HFFc6 (cell line): ENCODE measurements at places on chromosomes 7 and 10. TPM values are rescaled to one million over a fixed set of nuclear protein-coding genes. Genes with fewer than 3 reads are reported as not detected.

Gene KMT2E
- 37.0 to 53.4 TPM (median 39.5 TPM) in 3 replicates for total RNA-seq

Gene CYP3A4
- total RNA-seq, result not detected in 3 replicates

Gene TMEM139
- total RNA-seq, result 0.25 TPM in 1 of 3 replicates, not detected in the others

GRCh38 chr10:69061305-69062161 is 26.4 kb upstream of the SRGN start:
- peaks cover 9% of the 10 kb centered on the region for H3K27me3 ChIP-seq
- H3K4me3 ChIP-seq, result peak overlapping the region; percentile 79
- H3K4me1 ChIP-seq, result peaks cover 73% of the 10 kb centered on the region
- H3K36me3 ChIP-seq, result peaks cover 4% of the 10 kb centered on the region; the same call in 1 of the 2 replicates

- DNase-seq, result no peak
- no peak overlapping the region for H3K4me3 ChIP-seq
- H3K27me3 ChIP-seq, result no peaks in the 10 kb centered on the region
- H3K36me3 ChIP-seq, result no peaks in the 10 kb centered on the region
These were observed 3.6 kb downstream of the ADARB2 start for GRCh38 chr10:1733720-1734119.

DNA sequence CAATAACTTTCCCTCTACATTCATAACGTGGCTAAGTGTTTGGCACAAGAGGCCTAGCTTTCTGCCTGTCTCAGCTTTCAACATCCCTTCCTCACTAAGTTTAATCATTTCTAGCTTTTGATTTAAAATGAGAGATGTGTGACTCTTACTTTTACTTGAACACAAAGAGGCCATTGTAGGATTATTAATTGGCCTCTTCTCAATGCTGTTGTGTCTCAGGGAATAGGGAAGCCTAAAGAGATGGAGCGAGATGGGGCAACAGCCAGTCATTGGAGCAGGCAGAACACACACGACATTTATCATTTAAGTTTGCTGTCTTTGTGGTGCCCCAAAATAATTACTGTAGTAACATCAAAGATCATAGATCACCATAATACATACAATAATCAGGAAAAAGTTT is 167.1 kb upstream of the TRIM24 start:
- H3K36me3 ChIP-seq, result no peaks in the 10 kb centered on the region
- no peaks in the 10 kb centered on the region; the same call in 1 of the 2 replicates for H3K27me3 ChIP-seq
- no peaks in the 10 kb centered on the region for H3K4me1 ChIP-seq

- peaks cover 13% of the 10 kb centered on the region for H3K36me3 ChIP-seq
- peaks cover 20% of the 10 kb centered on the region for H3K4me1 ChIP-seq
- H3K27me3 ChIP-seq, result no peaks in the 10 kb centered on the region; the same call in 1 of the 2 replicates
- DNase-seq, result peak; percentile 42
- peak overlapping the region; percentile 33 for H3K4me3 ChIP-seq
- H3K27ac ChIP-seq, result peak overlapping the region; percentile 55; the same call in 1 of the 2 replicates
These were observed 58.4 kb downstream of the MGMT start for GRCh38 chr10:129525401-129525801.

- peaks cover 25% of the 10 kb centered on the region for H3K4me1 ChIP-seq
- peaks cover 11% of the 10 kb centered on the region for H3K36me3 ChIP-seq
- DNase-seq, result no peak
- H3K27ac ChIP-seq, result no peak overlapping the region
- H3K4me3 ChIP-seq, result no peak overlapping the region
- peaks cover 27% of the 10 kb centered on the region for H3K27me3 ChIP-seq
These were observed 153.1 kb downstream of the SLIT1 start for GRCh38 chr10:97032624-97033023.

DNA sequence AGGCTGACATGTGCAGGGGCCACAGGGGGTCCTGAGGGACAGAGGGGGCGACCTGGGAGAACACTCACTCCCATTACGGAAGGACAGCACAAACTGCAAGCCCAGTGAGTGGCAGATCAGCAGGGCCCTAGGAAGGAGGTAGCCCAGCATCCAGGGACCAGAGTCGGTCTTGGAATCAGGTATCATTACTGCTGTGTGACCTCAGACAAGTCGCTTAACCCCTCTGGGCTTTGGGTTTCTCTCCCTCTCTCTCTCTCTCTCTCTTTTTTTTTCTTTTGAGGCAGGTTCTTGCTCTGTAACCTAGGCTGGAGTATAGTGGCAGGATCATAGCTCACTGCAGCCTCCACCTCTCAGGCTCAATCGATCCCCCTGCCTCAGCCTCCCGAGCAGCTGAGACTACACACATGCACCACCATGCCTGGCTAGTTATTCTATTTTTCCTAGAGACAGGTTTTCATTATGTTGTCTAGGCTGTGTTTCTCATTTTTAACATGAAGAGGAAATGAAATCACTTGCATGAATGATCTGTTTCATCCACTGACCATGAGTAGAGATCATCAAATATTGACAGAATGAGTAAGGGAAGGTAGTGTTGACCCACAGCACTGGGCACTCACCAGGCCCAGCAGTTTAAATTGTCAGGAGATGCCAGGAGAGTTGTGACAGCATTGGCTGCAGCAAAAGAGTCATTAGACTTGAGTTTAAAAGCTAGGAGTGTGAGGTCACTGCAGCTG is 49.4 kb downstream of the BUB3 start:
- H3K4me1 ChIP-seq, result no peaks in the 10 kb centered on the region
- peaks cover 1% of the 10 kb centered on the region for H3K27me3 ChIP-seq
- H3K4me3 ChIP-seq, result no peak overlapping the region
- DNase-seq, result no peak

DNA sequence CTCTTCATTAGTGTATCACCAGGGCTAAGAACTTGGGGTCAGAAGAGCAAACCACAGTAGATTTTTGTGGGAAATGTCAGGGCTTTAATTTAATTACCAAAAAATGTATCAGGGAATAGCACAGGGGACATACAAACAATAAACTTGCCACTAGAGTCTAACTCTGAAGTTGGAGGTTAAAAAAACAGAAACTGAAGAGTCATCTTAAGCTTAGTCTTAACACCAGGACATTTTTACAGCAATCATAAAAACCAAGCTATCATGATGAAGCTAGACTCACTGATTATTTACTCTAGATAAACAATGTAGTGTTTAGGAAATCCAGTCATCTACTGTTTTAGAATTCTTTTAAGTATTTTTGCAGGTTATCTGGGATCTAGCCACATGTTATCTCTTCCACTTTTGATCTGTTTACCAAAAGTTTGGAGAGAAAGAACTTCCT is 48.4 kb upstream of the GLI3 start:
- DNase-seq, result no peak
- H3K4me3 ChIP-seq, result no peak overlapping the region
- H3K27ac ChIP-seq, result no peak overlapping the region
- H3K27me3 ChIP-seq, result peaks cover 13% of the 10 kb centered on the region
- peaks cover 27% of the 10 kb centered on the region for H3K4me1 ChIP-seq

GRCh38 chr7:129212596-129212995 is 12.2 kb upstream of the AHCYL2 start:
- H3K4me3 ChIP-seq, result no peak overlapping the region
- no peak for DNase-seq
- H3K27ac ChIP-seq, result no peak overlapping the region
- no peaks in the 10 kb centered on the region for H3K36me3 ChIP-seq
- H3K4me1 ChIP-seq, result peaks cover 8% of the 10 kb centered on the region
